ENCODE measurements at places on chromosomes 11 and 22.

DNA sequence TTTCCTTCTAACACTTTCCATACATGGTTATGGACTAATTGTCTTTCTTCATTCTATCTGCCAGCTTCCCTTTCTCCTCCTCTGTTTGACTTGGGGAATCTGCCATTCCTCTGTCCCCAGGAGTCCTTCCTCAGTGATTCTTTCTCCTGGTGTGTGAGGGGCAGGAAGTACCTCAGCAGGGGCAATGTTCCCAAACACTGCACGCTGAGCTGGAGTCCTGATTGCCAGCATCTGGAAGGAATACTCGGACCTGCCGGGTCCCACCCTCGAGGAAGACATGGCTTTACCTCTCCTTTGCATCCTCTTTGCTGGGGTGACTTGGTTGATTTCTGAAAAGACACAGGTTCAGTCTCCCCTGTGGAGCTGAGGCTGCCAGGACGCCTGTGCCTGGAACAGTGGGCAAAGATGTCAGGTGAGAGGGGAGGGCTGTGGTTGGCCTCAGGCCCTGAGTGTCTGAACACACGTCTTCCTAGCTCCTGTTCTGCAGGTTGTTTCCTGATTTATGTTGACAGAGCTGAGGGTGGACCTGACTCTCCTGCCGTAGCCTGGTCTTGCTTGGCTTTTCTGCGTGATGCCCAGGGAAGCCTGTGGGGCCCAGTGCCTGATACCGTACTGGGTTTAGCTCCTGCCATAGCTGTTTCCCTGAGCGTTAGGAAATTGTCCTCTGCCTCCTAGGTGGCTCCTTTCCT is 4.3 kb downstream of the COX8A start:
- H3K36me3 ChIP-seq = no peaks in the 10 kb centered on the region
- H3K4me3 ChIP-seq = no peak overlapping the region
- peaks cover 15% of the 10 kb centered on the region for H3K4me1 ChIP-seq

GRCh38 chr11:34997952-34998528 is 81.6 kb downstream of the PDHX start:
- no peaks in the 10 kb centered on the region for H3K27me3 ChIP-seq
- no peaks in the 10 kb centered on the region for H3K36me3 ChIP-seq
- DNase-seq = no peak
- H3K4me3 ChIP-seq = no peak overlapping the region
- H3K27ac ChIP-seq = no peak overlapping the region

DNA sequence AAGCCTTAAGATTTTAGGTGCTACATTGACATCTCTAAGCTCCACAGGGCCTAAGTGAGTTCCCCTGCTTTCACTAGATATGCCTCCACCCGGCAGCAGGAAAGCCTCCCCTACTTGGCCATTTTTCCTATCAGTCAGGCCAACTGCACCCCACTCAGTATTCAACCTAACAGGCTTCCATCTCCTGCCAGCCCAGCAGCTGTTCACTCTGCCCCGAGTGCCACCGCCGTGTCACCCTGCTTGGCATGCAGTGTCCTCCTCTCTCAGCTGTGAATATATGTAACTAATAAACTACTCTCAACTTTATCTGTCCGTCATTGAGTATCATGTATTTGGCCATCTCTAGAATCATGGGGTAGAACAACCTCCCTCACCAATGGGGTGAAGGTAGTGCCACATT is 9.0 kb upstream of the OR6M1 start:
- H3K36me3 ChIP-seq = no peaks in the 10 kb centered on the region
- no peaks in the 10 kb centered on the region for H3K27me3 ChIP-seq
- H3K4me3 ChIP-seq = no peak overlapping the region
- no peak for DNase-seq
- H3K4me1 ChIP-seq = no peaks in the 10 kb centered on the region

DNA sequence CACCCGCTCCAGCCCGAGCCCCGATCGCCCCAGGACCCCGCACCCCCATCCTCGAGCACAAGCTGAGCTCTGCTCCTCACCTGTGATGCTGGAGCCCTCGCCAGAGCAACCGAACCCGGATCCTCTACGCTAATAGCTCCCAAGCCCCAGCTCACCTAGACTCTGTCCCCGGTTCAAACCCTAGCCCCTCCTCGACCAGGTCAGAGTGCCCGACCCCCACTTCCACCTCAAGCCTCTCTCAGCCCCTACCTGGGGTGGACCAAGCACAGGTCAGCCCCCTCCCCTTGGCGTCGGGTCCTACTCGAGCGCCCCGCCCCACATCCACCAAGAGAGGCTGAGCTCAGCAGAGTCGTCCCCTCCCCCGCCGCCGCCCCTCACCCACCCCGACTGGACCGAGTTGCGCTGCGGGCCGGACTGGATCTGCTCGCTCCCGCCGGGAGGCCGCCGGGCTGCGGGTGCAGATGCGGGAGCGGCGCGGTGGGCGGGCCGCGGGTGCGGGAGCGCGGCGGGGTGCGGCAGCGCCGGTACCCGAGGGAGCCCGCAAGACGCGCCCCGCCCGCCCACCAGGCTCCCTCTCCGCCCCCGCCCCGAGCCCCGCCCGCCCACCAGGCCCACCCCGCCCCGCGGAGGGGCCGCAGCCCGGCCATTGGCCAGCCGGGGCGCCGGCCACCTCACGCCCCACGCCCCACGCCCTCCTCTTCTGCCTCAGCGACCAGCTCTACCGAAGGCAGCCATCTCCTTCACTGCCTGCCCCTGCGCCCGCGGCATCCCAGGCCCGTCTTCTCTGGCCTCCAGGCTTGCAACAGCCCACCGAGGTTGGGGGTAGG is 577 bp upstream of the DKK3 start:
- peak overlapping the region; percentile 77 for H3K27ac ChIP-seq
- peaks cover 26% of the 10 kb centered on the region for H3K4me1 ChIP-seq
- DNase-seq = no peak
- peak overlapping the region; percentile 81 for H3K4me3 ChIP-seq
- H3K36me3 ChIP-seq = no peaks in the 10 kb centered on the region
- no peaks in the 10 kb centered on the region for H3K27me3 ChIP-seq

Measured in esophagus squamous epithelium (tissue), 5 donors.